NAMALWA (cell line): ENCODE measurements at places on chromosomes 1 and 21.

GRCh38 chr1:63777286-63777685, 3.5 kb downstream of the ROR1 start:
- DNase-seq = no peak

GRCh38 chr1:32454726-32455125, 10.1 kb upstream of the ZBTB8B start:
- DNase-seq = no peak

GRCh38 chr1:232844791-232845190, 39.6 kb downstream of the MAP10 start:
- no peak for DNase-seq

- peak; percentile 59 for DNase-seq
Observed at GRCh38 chr1:232627645-232628334, 2.1 kb downstream of the SIPA1L2 start.

DNA sequence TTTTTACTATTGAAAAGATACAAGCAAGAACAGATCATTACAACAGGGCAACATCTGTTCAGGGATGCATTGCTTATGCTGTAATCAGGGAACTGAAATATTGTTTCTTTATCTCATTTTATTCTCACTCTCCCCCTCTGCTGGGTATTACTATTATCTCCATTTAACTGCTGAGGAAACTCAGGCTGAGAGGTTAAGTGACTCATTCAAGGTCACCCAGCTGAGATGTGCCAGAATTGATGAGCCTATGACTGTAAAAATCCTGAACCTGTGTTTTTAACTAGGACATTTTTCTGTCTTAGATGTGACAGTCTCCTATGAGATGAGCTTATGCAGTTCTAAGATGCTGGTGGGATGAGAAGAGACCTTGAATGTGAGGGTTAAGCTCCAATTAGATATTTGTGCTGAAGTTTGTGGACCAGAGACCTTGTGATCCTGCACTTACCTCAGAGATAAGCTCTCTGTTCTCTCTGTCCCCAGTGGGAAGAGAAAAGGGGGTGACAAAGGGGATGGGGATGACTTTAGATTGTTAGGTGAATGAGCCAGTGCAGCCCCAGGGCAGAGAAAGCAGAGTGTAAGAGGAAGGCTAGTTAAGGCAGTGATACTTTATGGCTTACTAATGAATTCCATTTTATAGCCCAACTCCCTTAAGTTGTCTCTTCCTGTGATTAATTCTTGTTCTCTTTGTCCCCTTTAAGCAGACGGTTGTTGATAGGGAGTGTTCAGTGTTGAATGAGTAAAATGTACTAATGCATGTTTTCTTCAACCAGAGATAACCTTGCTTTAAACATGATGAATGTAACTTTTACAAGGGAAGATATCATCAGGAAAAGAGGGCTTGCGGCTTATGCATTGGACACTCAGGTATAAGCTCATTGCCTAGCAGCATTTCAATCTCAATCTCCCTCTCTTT, 111.4 kb downstream of the HLX start:
- DNase-seq = no peak
